ENCODE measurements at places on chromosomes 16 and 17. TPM values are rescaled to one million over a fixed set of nuclear protein-coding genes. Genes with fewer than 3 reads are reported as not detected.

Gene HOXB1
- not detected for total RNA-seq

Gene TEKT1
- not detected for total RNA-seq

DNA sequence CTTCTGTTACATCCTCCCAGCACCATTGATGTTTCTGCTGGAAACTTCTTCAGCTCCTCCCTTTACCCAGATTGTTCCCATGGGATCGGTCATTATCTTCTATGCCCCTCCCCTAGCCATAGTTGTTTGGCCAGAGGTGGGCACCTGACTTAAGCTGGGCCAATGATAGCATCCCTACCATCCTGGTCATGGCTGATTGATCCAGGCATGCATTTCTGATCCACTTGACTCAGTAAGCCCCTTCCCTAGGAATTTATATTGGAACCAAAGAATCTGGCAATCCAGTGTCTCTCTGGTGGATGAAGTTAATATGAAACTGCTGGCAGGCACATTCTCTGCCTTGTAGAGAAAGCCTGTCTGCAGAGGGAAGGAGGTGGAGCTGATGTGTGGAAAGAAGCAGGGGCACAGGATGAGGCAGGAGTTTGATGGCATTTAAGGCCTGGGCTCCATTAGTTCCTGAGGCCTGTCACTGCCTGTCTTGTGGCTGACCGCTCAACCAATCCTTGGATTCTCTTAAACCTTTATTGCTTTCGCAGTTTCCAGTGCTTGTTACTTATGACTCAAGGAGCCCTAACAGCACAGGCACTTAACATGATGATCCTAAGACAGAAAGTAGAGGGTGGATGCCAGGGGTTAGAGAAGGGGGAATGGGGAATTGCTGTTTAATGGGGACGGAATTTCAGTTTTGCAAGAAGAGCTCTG lies 152.4 kb downstream of the ABCC12 start:
- no peak overlapping the region for H3K27ac ChIP-seq
- H3K36me3 ChIP-seq: no peaks in the 10 kb centered on the region
- H3K4me3 ChIP-seq: no peak overlapping the region

GRCh38 chr17:29559640-29560039 lies 7.2 kb downstream of the ABHD15 start:
- H3K27ac ChIP-seq: no peak overlapping the region
- no peak for DNase-seq
- no peak overlapping the region for H3K4me3 ChIP-seq
- H3K27me3 ChIP-seq: no peaks in the 10 kb centered on the region

DNA sequence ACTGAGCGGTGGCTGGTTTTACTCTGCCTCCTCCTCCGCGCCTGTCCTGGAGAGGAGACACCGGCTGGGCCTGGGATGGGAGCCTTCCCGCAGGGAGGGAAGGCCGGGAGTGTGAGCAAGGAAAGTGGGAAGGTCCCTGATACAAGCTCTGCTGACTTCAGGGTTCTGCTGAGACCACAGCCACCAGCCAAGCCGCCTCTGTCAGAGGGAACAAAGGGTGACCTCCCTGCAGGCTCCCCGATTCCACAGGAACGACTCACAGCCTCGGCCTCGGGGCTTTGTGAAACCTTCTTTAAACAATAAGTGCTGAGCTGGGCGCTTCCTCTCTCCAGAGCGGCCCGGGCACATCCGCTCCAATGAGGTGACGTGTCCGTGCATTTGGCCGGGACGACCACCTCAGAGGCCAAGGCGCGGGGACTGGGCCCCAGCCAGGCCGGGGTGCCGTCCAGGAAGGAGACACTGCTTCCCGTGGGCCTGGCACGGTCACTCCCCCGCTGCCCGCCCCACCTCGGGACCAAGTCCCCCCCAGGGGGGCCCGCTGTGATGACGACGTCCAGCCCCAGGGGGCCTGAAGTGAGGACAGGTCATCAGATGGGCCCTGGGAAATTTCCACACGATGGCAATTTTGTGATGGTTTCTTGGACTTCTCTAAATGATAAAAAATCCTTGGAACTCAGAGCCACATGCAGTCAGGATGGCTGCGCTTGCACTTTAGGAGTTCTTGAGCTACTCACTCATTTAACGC lies 11.8 kb upstream of the CIBAR2 start:
- no peaks in the 10 kb centered on the region for H3K27me3 ChIP-seq
- H3K27ac ChIP-seq: no peak overlapping the region
- H3K4me3 ChIP-seq: no peak overlapping the region
- H3K4me1 ChIP-seq: peaks cover 18% of the 10 kb centered on the region

- H3K27me3 ChIP-seq: no peaks in the 10 kb centered on the region
- DNase-seq: peak; percentile 84
- H3K4me1 ChIP-seq: peaks cover 48% of the 10 kb centered on the region
These were observed 41.1 kb upstream of the KLHDC4 start for GRCh38 chr16:87806641-87807546.

Measured in activated T-cell treated with anti-CD3 and anti-CD28 coated beads, Interleukin-2, amount 50 U/mL, for 72 hours (primary cell).